Thyroid gland (tissue), 4 donors: ENCODE measurements at places on chromosomes 6 and 20. TPM values are rescaled to one million over a fixed set of nuclear protein-coding genes. Genes with fewer than 3 reads are reported as not detected.

RHAG gene
- not detected for total RNA-seq

THBD gene
- 70.5 TPM for total RNA-seq

GABRR1 gene
- total RNA-seq = not detected

PRKN gene
- 121 TPM for total RNA-seq

SLC17A1 gene
- not detected for total RNA-seq

SPATA25 gene
- 5.0 TPM for total RNA-seq

DDX43 gene
- total RNA-seq = 6.0 TPM

TRIM15 gene
- total RNA-seq = not detected

TNNC2 gene
- total RNA-seq = not detected

HSPA1L gene
- 3.5 TPM for total RNA-seq

MUC21 gene
- total RNA-seq = not detected

MAP1LC3A gene
- total RNA-seq = 119 TPM

MAS1 gene
- not detected for total RNA-seq

PTPRA gene
- total RNA-seq = 82.4 TPM

GTSF1L gene
- total RNA-seq = not detected

VARS1 gene
- 44.1 TPM for total RNA-seq

TSHZ2 gene
- 12.7 TPM for total RNA-seq

SNAI1 gene
- total RNA-seq = 8.2 TPM

PIGT gene
- total RNA-seq = 122 TPM

DNMT3B gene
- total RNA-seq = 2.2 TPM

SLC17A9 gene
- total RNA-seq = 0.78 TPM

IL17A gene
- total RNA-seq = not detected

CABLES2 gene
- 5.8 TPM for total RNA-seq

KIAA1755 gene
- 1.0 TPM for total RNA-seq

CGA gene
- total RNA-seq = not detected

TCF19 gene
- total RNA-seq = 4.9 TPM

ASIP gene
- total RNA-seq = not detected

CST4 gene
- total RNA-seq = 13.8 TPM

CTAGE9 gene
- not detected for total RNA-seq

CLDN20 gene
- total RNA-seq = not detected

BLCAP gene
- total RNA-seq = 56.6 TPM

PACSIN1 gene
- total RNA-seq = not detected

TFAP2C gene
- 6.9 TPM for total RNA-seq

TFAP2A gene
- total RNA-seq = not detected

CTSA gene
- total RNA-seq = 103 TPM

RBPJL gene
- total RNA-seq = not detected

F13A1 gene
- total RNA-seq = 43.3 TPM

NELFCD gene
- total RNA-seq = 122 TPM

SLPI gene
- 3.0 TPM for total RNA-seq

C6orf132 gene
- 14.8 TPM for total RNA-seq

POM121L2 gene
- total RNA-seq = not detected

LAMA2 gene
- 63.8 TPM for total RNA-seq

ADGRF5 gene
- total RNA-seq = 33.2 TPM

MOG gene
- not detected for total RNA-seq

RALGAPB gene
- total RNA-seq = 65.4 TPM

LEMD2 gene
- total RNA-seq = 73.1 TPM

TRIM10 gene
- total RNA-seq = not detected

WDR46 gene
- total RNA-seq = 46.0 TPM

CRYBG1 gene
- total RNA-seq = 14.4 TPM

BPI gene
- total RNA-seq = not detected

SLC22A7 gene
- total RNA-seq = not detected

SCRT2 gene
- total RNA-seq = not detected

TUBB2B gene
- 1.1 TPM for total RNA-seq

ZNF512B gene
- 24.8 TPM for total RNA-seq

JAG1 gene
- 67.9 TPM for total RNA-seq

TPX2 gene
- 0.39 TPM for total RNA-seq

CEP85L gene
- 42.9 TPM for total RNA-seq

CEBPB gene
- 132 TPM for total RNA-seq

ERVFRD-1 gene
- not detected for total RNA-seq
